ENCODE measurements at places on chromosomes 4 and X.

DNA sequence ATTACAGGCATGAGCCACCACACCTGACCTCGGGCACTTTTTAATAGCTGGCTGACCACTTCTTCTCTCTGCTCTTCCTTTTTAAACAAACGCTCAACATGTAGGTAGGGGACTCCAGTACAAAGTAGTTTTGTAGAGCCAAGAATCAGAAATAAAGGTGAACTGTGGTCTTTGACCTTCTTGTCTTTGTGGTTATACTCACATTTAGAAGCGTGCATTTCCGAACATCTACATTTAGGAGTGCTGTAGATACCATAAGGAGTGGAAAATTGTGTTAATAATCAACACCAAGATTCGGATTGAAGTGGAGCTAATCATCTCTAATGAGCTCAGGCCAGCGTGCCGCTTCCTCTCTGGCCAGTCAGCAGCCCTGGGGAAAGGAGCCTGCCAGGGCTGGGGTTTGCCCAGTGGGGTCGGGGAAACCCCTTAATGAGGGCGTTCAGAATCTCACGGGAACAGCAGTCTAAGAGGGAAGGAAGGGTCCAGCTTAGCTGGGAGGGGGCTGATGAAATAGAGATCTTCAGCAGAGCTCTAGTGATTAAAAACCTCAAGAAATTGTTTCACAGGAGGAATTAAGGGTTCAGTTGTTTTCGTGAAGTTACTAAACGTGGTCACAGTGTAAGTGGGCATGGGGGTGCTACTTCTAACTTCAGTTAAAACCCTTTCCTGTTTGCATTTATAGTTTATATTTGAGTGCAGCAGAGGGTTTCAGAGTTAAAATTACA is 81.2 kb downstream of the GAB1 start:
- no peak for DNase-seq

DNA sequence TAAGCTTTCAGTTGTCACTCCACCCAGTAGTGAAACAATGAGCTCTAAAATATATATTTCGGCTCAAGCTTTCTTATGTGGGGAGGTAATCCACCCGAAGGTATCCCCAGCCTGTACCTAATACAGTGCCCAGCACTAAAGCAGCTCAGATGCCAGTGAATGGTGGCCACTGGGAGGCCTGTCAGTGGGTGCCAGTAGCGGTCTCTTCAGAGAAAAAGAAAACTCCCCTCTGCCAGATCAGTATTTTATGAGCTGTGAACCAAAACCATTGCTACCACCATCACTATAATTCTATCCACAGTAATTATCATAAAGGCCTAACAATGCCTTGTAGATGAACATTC is 835 bp upstream of the NFKB1 start:
- no peak for DNase-seq

- no peak for DNase-seq
These were observed 8.2 kb upstream of the EFNB1 start for GRCh38 chrX:68820476-68821110.

GRCh38 chr4:124708517-124709300 is 3.8 kb downstream of the ANKRD50 start:
- no peak for DNase-seq

- DNase-seq: no peak
These were observed 209.1 kb upstream of the HCCS start for GRCh38 chrX:10902001-10902400.

DNA sequence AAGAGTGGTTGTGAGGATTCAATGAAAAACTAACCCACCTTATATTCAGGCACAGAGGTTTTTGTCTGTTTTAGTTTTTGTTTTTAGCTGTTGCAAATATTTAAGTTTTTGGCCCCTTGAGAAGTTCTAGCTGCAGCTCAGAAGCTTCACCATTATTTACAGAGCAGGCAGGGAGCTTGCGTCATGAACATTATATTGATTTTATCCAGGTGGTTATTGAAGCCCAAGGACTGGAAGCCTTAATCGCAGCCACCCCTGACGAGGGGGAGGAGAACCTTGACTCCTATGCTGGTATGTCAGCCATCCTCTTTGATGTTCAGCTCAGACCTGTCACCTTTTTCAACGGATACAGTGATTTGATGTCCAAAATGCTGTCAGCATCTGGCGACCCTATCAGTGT is 38.1 kb downstream of the MTTP start:
- no peak for DNase-seq

DNA sequence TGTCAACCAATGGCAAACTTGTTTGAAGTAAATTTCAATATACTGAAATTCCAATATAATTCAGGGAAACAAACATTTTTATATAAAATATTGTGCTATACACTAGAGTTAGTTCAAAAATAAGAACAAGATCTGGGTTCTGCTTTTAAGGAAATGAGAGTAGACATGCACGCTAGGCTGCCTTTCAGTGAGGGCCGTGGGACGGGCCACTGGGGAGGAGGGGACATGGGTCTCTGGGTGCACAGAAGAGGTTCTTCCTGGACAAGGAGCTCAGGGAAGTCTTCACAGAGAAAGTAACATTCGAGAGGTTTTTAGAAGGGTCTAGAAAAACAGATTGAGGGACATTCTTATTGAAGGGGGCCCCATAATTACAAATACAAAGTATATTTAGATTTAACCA is 64.4 kb downstream of the SHROOM3 start:
- DNase-seq: no peak

DNA sequence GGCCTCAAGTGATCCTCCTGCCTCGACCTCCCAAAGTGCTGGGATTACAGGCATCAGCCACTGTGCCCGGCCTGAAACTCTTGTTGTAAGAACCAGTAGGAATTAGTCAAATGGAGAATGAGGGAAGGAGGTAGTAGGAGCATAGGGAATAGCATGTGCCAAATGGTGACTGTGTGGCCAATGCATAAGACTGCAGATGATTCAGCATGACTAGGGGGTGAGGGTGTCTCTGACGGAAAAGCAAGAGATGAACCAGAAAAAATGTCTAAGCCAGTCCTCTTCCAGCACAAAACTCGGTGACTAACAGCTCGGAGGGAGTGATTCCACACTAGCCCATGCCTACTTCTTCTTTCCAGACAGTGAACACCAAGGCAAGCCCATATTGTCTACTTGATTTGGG is 58.2 kb upstream of the DUSP21 start:
- no peak for DNase-seq

GRCh38 chr4:41657561-41657960 is 91.0 kb downstream of the PHOX2B start:
- DNase-seq: no peak

- DNase-seq: no peak
These were observed 204.8 kb downstream of the PDGFC start for GRCh38 chr4:156766846-156767245.

GRCh38 chr4:146095091-146095690 is 80.3 kb upstream of the LSM6 start:
- DNase-seq: no peak
